Left lobe of liver (tissue), 2 donors: ENCODE measurements at places on chromosomes 12 and 14. TPM values are rescaled to one million over a fixed set of nuclear protein-coding genes. Genes with fewer than 3 reads are reported as not detected.

The KRT78 gene
- not detected for total RNA-seq

- DNase-seq: no peak
Measured at GRCh38 chr14:66116732-66117131, 369.4 kb upstream of the CCDC196 start.

The DAO gene
- 65.3 TPM for total RNA-seq

GRCh38 chr14:91925001-91925726, 22.3 kb downstream of the FBLN5 start:
- DNase-seq: no peak

GRCh38 chr12:29783773-29784666, at the start of gene TMTC1:
Gene TMTC1, minus strand, starts transcription at chr12:29783942. Its CDS starts 191 bp downstream, at chr12:29783751.
- DNase-seq: peak; percentile 76

DNA sequence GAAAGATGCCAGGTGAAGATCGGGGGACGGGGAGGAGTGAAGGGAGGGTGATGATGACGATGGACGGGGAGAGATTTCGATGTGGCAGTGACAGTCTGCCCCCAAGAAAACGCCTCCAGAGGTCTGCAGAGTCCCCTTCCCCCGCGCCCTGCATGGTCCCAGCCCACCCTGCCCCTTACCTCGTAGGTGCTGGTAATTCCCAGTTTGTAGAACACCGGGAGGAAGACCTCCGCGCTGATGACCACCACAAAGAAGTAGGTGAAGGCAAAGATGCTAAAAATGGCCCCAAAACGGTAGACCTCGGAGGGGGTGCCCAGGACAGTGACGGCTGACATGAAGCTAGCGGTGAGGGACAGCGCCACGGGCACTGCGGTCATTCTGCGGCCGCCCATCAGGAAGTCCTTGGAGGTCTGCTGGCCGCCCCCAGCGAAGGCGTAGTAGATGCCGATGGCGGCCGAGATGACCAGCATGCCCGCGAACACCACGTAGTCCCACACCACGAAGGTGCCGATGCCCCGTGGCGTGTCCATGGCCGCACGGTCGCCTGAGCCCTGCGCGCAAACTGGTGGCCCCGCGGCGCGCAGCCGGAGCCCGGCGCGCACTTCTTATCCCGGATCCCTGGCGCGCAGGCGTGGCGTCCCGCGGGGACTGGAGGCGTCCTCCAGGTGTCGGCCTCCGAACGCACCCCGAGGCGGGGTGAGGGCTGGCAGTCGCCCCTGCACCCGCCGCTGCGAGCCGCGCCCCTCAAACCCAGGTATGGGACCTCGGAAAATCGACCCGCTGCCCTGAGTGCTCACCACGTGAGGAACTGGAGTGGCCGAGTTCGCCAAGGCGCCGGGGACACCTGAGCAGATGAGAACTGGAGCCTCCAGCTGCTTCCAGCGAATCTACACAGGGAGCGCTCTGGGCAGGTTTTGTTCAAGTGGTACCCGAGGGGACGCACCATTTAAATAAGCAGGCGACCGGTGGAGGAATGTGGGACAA, at the start of gene SLC5A8:
Gene SLC5A8 (minus strand): TSS at position 920 of the 984 bp plus-strand sequence. CDS start 390 bp downstream, at position 530.
- no peak for DNase-seq

The TEX52 gene
- total RNA-seq: not detected
